ENCODE measurements at places on chromosomes 4 and X. TPM values are rescaled to one million over a fixed set of nuclear protein-coding genes. Genes with fewer than 3 reads are reported as not detected.

DNA sequence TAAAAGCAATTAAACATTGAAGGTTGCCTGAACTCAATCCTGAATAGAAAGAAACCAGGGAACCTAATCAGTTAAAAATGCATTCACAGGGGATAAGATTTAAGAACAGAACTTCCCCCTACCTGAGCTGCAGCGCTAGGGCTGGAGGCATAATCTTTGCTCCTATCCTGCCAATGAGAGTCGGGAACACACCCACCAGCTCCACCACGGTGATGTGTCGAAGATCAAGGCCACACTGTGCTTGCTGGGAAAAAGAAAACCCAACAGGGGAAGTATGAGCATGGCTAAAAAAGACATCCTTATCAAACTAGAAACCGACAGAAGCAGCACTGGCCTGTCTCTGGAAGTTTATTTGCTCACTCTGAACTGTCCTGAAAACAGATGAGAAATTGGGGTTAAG, 66.3 kb downstream of the SRPX start:
- DNase-seq = no peak

GRCh38 chrX:108795240-108795639, 58.9 kb upstream of the IRS4 start:
- DNase-seq = no peak

Gene TLR3
- 5.5 TPM for total RNA-seq

Gene XK
- 0.63 TPM for total RNA-seq

Measured in epithelial cell of proximal tubule (primary cell).